ENCODE measurements at places on chromosomes 5 and 9.

GRCh38 chr9:26833792-26834191 lies 58.8 kb downstream of the CAAP1 start:
- no peak for DNase-seq

DNA sequence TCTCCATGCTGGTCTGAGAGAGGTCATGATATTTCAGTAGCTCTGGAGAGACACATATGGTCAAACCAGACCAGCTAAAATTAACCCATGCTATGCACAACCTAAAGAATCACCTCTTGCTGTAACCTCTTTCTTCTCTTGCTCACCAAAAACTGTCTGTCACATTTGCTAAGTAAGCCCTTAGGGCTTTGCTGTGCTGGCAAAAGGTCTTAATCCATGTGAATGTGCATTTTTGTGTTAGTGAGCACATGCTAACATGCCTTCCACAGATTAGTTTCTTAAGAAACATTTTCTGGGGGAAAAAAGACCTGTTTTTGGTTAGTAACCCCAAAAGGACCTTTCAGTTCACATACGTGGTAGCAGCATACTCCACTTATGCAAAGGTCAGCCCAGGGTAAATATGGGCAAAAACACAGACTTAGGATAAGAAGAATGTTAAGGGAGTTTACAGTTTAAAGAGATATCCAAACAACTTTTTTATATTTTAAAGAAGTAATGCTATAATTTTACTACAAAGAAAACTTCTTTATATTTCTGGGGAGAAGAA lies 124.2 kb upstream of the CCDC152 start:
- DNase-seq = no peak

GRCh38 chr5:52754051-52754450 lies 33.7 kb upstream of the ITGA1 start:
- no peak for DNase-seq

DNA sequence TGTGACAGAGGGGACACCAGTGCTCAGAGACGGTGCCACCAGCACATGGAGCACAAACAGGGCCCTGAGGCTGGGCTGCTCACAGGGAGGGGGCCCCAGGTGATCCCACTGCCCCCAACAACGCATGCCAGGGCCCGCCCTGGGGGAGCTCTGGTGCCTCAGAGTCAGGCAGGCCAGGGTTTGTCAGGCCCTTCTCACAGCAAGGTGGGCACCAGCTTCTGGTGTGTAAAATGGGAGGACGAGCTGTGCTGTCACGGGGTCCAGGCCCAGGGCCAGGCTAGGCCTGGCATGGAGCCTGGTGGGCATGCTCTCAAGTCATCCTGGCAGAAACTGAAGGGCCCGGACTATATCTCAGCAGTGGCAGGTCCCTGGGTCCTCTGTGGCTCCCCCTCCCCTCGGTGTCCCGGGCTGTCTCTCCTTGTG lies 34.5 kb downstream of the PRRT1B start:
- DNase-seq = no peak

DNA sequence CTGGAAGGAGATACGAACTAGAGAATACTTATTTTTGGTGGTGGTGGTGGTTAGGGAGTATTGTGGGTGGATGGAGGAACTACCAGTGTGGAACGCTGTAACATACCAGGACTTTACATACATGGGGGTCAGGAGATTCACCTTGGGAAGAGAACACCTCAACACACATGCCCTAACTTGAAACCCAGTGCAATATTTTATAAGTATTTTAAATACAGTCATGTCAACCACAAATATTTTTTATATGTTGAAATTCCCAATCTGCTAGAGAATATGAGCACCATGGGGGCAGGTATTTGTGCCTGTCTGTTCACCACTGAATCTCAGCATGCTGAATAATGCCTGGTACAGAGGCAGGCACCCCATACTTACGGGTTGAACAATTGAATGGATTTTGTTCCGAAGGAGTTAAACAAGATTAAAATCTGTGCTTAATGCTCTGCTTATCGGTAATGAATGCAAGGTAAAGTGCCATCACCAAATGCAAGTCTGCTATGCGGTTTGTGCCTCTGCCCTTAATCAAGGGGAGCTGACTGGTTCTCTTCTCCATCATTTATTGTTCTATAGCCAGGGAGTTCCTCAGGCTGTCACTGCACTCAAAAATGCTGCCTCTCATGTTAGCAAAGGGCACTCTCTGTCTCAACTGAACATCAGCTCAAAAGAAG lies 65.3 kb downstream of the RASEF start:
- no peak for DNase-seq

Data from NCI-H1105 (cell line).